ENCODE measurements at places on chromosomes 1 and 21.

DNA sequence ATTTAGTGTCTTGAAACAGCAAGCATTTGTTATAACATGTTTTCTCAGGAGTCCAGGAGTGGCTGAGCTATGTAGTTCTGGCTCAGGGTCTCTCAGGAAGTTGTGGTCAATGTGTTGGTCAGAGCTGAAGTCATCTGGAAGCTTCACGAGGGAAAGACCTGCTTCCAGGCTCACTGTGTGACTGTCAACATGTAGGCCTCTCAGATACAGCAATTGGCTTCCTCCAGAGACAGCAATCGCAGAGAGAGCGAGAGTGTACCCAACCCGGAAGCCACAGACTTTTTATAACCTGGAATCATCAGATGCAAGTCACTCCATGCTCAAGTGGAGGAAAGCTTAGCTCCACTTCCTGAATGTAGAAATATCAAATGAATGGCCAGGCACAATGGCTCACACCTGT lies 40.9 kb downstream of the TNFRSF9 start:
- DNase-seq, result peak; percentile 54

DNA sequence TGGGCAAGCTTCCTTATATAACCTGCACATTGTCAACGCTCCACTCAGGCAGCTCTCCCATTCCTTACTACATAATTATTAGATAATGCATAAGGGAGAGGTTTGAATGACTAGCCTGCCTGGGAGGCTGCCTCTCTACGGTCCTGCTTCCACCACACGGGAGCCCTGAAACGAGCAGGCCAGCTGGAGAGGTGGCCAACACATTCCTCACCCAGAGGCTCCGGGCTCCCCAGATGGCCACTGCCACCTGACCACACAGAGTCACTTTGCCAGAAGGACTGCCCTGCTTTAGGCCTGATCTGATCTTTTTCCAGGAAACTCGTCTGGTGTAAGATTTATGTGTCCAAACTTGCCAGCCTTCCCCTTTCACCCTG lies 27.9 kb downstream of the HIVEP3 start:
- DNase-seq, result no peak

GRCh38 chr1:41895552-41895951 lies 23.2 kb downstream of the HIVEP3 start:
- no peak for DNase-seq

DNA sequence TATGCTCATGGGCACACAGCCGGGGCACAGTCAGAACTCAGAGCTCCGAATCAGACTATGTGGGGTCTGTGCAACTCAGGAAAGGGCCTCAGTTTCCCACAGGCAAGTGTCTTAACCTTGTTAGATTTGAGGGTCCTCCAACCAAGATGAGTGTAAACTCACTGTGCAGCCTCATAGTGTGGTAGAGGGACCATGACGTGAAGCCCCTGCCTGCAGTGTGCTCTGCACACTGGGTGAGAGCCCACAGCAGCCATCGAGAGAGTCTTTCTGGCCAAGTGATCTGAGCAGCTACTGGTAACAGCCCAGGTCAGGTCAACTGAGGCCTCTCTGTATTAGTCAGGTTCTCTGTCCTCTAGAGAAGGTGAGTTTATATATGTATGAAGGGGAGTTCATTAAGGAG lies 592 bp upstream of the LYPD8 start:
- DNase-seq, result no peak

DNA sequence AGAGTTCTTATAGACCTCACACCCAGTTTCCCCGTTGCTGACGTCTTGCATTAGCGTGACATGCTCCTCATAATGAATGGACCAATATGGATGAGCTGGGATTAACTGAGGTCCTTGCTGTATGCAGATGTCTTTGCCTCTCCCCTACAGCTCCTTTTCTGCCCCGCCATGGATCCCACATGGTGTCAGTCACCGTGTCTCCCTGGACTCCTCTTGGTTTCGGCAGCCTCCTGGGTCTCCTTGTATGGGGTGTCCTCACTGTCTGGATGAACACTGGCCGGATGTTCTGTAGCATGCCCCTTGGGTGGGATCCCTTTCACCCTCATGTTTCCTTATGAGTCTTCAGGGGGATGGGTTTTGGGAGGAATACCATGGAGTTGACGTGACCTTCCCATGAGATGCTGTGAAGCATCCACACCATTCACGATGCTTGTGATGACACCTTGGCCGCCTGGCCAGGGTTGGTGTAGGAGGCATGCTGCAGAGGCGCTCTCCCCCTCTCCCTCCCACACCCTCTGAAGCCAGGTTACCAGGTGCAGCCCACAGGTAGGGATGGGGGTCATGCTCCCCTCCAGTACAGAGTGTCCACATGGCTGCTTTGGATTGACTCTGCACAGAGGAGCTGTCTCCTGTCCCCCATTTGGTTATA lies 4.4 kb downstream of the GJC2 start:
- DNase-seq, result no peak

DNA sequence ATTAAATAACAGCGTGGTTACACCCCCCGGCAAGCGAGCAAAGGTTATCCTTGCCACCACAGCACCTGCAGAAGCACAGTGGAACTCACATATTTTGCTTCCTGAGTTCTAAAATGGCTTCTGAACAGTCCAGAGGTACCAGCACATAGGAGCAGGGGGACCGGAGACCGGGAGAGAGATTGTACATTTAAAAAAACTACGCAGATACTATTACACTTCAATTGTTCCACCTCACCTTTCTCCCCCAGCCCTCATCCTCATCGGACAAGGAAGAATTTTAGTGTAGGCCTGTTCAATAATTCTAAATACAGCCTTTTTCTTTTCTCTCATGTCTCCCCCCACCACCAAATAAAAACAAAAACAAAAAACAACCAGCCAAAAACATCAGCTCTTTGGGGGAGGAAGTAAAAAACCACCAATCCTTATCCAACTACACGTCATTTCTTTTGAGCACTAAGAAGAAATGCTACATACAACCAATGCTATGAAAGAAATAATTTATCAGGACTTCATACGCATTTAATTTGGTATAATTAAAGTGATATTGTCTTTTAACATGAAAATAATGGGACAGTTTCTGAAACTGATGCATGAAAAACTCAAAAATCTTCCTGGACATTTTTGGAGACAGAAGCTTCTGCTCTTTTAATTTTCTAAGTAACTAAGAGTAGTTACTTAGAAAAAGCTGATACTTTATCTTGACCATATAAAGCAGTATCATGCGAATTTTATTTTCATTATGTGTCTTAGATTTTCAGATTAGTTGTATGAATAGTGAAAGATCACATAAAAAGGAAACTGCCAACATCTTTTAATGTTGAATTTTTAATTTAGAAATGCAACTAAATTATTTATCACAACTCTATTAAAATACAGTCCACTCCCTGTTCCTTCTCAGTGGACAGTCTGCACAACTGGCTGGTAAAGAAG lies 9.1 kb downstream of the CDKN2C start:
- no peak for DNase-seq

GRCh38 chr1:111864862-111865261 lies 109.2 kb downstream of the DDX20 start:
- DNase-seq, result no peak

DNA sequence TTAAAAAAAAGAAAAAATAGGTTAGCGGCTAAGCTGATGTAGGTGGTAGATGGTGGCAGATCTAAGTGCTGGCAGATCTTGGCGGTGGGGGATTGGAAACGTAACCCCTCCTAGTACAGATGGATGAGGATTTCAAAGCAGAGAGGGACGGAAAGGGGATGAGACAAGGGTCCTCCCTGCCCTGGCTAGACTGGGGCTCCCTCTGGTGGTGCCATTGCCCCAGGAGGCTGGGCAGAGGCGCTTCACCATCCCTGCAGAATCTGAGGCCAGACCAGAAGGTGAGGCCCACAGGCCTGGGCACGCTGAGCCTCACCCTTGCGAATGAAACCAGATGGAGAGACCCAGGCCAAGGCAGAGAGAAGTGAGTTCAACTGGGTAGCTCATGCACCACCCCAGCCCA lies 7.0 kb upstream of the PLEKHA6 start:
- no peak for DNase-seq
